ENCODE measurements at places on chromosomes 11 and 22. TPM values are rescaled to one million over a fixed set of nuclear protein-coding genes. Genes with fewer than 3 reads are reported as not detected.

Gene ART1
- not detected for total RNA-seq

Gene YPEL1
- total RNA-seq = 0.98 TPM

Gene DGCR8
- total RNA-seq = 29.3 TPM

Gene SSH3
- 8.1 TPM for total RNA-seq

Gene BTG4
- not detected for total RNA-seq
